ENCODE measurements at places on chromosomes 3 and 15.
A peak's percentile ranks its signal among the peaks of the same experiment; 100 is the strongest.

DNA sequence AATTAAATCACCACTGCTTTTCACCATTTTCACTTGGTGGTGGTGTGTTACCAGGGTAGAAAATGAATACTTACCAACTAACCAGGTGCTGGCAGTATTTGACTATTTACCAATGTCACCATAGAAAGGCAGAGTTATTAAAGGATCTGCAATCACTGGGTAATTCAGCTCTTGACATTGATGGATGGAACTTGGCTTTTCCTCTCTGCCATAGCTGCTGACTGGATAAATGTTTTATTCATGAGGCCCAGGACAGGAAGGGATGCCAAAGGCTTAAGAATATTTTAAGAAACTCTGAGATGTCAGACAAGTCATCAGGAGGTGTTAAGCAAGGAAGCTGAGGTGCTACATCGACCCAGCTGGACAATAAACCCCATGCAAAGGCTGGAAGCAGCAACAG is 495.5 kb upstream of the CFAP20DC start:
- DNase-seq = no peak

DNA sequence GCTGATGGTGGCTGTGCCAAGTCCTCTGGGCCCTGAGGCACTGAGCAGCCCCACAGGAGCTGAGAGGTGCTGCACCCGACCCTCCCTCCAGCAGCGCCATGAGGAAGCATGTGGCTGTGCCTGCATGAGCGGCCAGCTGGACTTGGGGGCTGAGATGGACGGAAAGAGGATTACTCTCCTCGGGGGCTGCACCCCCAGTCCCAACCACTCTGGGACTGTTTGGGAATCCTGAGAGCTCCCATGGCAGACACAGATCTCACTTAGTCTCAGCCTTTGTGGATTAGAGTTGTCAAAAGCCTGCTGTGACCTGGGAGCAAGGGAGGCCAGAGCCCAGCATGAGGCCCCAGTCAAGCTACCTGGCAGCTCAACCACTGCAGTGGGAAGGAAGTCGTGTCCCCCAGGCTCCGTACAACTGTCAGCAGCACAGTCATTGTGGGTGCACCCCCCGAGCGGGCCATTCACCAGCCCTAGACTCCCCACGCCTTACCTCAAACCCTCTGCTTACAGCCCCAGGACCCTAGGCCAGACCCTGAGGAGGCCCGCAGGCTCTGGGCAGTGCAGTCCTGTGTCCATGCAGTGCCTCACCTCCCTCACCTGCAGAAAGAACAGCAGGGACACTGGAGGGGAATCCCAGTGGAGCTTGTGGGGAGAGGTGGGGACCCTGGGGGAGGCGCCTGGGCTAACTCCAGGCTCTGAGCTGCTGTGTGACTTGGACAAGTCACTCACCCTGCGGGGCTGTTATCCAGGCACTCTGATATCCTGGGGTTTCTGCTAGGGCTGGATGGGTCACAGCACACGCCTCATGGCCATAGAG is 17.1 kb downstream of the PRR23E start:
- no peak for DNase-seq

GRCh38 chr15:83340087-83340486 is 55.6 kb upstream of the BNC1 start:
- DNase-seq = no peak

DNA sequence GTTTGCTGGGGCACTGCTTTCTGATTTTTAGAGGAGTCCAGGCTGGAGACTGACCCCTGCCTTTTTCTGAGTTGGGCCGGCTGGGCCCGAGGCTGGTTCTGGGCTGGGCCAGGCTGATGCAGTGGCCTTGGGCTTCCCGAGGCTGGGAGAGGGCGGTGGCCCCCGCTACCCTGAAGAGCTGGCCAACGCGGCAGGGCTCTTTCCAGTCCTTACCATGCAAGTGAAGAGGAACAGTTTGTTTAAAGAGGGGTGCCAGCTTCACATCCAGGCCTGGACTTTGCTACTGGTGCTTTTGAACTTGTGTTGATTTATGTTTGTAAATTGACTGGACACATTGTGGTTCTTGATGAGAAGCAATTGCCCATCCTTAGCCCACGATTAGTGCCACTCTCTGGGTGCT is 15.3 kb downstream of the IGF1R start:
- DNase-seq = no peak

GRCh38 chr3:57451150-57451846 is 92.8 kb downstream of the DNAH12 start:
- no peak for DNase-seq

DNA sequence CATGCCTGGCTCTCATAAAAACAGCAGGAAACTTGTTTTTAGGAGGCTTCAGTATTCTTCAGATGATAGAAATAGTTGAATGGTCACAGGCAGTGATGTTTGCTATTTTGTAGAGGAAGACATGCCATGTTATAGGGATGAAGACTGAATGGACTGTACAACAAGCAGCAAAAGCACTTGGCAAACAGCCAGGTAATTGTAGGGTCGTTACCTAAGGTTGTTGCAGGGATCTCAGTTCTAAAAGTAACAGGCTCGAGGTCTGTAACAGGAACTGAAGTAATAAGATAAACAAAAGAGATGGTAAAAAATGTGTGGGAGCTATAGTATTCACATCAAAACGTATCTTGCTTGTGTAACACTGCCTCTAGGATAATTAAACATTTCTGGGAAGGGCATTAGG is 116.3 kb downstream of the TFG start:
- no peak for DNase-seq

DNA sequence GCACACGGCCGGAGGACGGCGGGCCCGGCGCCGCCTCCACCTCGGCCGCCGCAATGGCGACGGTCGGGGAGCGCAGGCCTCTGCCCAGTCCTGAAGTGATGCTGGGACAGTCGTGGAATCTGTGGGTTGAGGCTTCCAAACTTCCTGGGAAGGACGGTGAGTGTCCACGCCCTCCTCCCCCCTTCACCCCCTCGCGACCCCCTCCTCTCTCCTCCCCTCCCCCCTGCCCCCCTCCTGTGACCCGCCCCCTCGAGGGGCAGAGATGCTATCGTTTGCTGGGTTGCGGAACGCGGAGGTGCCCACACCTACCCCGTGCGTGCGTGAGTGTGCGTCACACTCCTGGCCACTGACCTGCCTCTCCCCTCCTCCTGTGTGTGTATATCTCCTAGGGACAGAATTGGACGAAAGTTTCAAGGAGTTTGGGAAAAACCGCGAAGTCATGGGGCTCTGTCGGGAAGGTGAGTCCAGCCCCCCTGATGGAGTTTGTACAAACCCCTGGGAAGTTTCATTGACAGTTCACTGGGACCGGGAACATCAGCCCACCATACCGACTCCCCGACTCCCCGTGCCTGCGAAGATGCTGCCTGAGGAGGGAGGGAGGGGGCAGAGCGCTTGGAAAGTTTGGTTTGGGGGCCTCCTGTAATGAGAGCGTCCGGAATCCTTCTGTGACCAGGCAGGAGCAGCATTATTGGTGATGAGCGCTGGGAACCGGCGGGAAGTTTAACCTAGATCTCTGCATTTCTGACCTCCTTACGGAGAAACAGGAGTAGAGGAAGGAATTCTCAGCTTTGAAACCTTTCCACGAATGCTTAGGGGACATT is 795 bp upstream of the SCAANT1 start:
- peak; percentile 12 for DNase-seq

DNA sequence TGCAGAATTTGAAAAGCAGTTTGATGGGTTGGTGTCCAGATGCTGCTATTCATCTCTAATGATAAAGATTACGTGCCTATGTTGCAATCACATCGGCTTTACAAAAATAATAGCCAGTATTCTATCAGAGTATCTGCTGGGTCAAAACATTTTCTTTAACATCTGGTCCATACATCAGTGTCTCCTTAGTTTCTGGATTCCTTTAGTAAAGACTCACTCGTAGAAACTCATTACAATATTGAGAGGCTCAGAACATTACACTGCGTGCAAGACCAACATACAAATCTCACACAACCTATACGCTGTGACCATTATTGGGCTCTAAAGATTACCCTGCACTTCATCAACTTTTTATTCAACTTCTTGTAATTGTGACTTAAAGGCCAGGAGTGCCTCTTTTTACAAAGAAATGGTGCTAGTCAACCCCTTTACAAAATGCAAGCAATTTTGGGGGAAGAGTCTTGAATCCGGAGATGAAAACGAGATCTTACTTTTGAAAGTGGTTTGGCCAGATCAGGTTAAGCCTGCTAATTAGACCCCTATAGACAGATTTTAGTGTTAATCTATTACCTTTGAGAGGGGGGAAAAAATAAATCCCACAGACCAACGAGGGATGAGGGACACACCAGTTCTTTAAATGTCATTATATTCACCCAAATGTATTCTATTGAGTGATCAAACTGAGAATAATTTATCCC is 2.9 kb downstream of the TRA2B start:
- DNase-seq = no peak

GRCh38 chr3:98885851-98886250 is 15.6 kb downstream of the DCBLD2 start:
- DNase-seq = no peak

- DNase-seq = no peak
These were observed 714.2 kb downstream of the NLGN1 start for GRCh38 chr3:174111776-174112175.

DNA sequence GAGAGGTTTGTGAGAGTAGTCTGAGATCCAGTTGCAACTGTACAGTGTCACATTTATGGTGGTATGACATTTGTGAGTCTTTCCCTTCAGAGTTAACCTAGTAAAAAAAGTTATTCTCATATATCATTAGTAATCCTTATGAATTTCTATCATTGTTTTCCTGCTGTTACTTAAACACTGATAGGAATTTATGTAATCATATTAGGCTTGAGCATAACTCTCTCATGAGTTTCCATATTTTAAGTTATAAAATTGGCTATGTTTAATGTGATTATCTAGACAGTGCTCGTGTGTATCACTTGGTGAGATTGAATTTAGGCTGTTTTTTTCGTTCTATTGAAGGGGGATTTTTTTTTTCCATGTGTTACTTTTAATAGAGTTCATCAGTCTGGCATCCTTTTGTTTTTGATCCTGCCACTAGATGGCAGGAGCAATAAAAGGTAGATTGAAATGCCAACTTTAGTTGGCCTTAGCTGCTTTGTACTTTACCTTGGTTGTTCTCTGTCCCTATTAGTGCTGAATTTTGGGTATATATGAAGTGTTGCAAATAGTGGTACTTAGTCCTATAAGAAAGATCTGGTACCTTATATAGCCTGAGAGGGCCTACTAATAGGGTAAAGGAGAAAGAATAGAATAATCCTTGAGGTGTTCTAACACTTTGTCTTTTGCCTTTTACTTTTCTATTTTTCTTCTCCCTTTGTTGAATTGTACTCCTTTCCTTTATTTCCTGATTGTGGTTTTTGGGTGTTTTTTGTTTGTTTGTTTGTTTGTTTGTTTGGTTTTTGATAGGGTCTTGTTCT is 17.9 kb downstream of the STT3B start:
- DNase-seq = no peak

DNA sequence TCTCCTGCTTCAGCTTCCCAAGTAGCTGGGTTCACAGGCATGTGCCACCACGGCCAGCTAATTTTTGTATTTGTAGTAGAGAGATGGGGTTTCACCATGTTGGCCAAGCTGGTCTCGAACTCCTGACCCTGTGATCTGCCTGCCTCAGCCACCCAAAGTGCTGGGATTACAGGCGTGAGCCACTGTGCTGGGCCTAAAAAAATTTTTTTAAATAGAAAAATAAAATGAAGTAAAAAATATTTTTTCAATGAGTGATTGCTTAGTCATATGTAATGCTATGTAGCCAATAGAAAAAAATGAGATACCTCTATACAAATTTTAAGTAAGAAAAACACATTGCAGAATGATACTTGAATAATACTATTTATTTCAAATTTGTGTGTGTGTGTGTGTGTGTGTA is 27.9 kb upstream of the SLC30A4 start:
- no peak for DNase-seq

DNA sequence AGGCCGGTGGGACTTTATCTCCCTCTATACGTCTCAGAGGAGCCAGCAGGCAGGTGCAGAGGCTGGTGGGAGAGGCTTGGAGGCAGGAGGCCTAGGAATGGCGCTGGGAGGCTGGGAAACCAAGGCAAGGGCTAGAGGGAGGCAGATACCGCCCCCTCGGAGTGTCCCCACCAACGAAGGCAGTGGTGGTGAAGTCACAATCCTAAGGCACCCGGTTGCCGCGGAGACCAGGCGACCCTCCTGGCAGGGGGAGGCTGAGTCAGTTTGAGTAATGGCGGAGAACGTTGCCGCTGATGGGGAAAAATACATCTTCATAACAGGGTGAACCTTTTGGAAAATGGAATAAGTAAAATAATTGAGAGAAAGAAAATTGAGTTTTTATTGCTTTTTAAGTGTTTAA is 29.9 kb upstream of the CACNA2D2 start:
- no peak for DNase-seq

DNA sequence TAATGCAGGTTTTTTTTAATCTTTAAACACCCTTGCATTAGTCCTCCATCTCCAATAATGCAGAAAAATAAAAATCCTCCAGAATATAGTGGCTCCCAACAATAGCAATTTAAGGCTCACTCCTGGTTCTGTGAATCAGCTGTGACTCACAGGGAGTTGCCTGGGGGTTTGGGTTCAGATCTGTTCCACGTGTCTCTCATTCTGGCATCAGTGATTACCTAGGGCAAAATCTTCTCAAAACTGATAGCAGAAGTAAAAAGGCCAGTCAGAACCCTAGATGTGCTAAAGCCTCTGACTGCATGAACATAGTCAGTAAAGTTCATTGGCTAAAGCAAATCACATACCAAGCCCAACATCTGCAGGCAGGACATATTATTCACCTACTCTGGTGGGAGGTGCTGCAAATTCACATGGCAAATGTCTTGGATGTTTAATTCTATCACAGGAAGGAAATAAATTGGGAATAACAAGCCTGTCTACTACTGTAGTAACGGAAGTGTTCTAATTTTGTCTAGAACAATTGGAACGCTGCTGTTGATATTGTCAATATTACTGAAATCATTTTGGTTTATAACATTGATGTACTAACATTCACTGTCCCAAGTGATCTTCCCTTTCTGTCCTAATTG is 364.1 kb upstream of the CNTN4 start:
- no peak for DNase-seq

- DNase-seq = no peak
These were observed 25.0 kb upstream of the GPR160 start for GRCh38 chr3:170012683-170013400.

DNA sequence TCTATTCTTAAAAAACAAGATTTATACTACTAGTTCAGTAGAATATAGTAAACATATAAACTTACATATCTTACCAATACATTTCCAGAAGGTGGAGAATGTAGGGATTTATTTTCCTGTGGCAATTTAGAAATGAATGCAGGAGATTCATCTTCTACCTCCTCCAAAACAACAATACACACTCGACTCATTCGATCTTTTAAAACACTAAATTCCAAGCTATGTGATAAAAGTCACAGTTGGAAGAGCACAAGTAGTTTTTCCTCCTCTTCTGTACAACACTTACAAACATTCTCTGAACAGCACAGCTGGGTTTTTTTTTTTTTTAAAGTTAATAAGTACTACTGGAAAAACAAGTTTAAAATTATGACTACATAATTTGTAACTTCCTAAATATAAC is 1.4 kb downstream of the ANKRD28 start:
- no peak for DNase-seq

GRCh38 chr3:64327100-64327804 is 102.0 kb upstream of the PRICKLE2 start:
- no peak for DNase-seq

- DNase-seq = no peak
These were observed 90.3 kb upstream of the C3orf80 start for GRCh38 chr3:160134964-160135363.

- no peak for DNase-seq
These were observed 107.7 kb downstream of the CHCHD4 start for GRCh38 chr3:14016900-14017475.
